ENCODE measurements at places on chromosomes 4 and X.

- no peak for DNase-seq
These were observed 99.8 kb downstream of the PHKA2 start for GRCh38 chrX:18883961-18884765.

DNA sequence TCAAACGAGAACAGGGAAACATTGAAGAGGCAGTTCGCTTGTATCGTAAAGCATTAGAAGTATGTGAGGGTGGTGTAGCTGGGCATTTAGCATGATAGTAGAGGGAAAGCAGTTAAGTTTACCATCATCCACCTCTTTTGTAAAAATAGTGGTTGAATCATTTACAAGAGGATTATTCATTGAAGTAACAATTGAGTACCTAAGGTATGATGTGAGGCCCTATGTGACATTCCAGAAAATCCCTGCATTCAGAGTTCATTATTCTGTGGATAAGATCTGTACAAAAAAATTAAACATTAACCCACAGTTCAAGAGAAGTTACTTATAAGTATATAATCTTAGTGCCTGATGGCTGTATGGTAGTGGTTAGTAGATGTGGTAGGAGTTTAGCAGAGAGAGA is 22.2 kb upstream of the GCNA start:
- no peak for DNase-seq

DNA sequence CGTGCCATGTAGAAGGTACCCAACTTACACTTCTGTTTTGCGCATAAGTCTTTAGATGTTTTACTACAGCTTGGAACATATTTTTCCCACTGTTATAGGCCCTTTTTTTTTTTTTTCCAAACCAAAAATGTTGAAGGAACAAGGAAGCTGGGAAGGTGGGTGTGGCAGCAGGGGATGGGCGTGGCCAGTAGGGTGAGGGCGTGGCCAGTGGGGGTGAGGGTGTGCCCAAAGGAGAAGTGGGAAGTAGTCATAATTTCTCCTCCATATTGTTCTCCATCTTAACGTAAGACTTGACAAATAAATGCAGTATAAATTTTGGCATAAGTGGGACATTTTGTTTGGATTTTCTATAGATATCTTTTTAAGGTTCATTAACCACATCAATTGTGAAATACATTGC is 30.4 kb downstream of the CLDN22 start:
- DNase-seq, result no peak

GRCh38 chr4:5051278-5052203 is at the start of gene STK32B:
TSS of gene STK32B (plus strand) at chr4:5051480.
- DNase-seq, result peak; percentile 60

- DNase-seq, result no peak
These were observed 112.6 kb upstream of the TBL1X start for GRCh38 chrX:9352243-9352642.
